ENCODE measurements at places on chromosomes 2 and 18.

GRCh38 chr18:8008033-8008432, 440.9 kb downstream of the PTPRM start:
- no peak for DNase-seq

GRCh38 chr2:224354632-224355211, 47.2 kb downstream of the FAM124B start:
- DNase-seq = no peak

GRCh38 chr2:112572005-112572404, 12.4 kb upstream of the CHCHD5 start:
- DNase-seq = no peak

DNA sequence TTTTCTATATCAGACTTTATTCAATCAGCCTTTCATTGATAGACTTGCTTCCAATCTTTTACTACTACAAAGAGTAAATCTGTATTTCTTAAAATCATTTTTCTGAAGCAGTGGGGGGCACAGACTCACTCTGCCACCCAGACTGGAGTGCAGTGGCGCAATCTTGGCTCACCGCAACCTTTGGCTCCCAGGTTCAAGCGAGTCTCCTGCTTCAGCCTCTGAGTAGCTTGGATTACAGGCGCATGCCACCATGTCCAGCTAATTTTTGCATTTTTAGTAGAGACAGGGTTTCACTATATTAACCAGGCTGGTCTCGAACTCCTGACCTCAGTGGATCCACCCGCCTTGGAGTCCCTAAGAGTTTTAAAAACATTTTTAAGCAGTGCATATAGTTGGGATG, 270.6 kb upstream of the REG3G start:
- no peak for DNase-seq

DNA sequence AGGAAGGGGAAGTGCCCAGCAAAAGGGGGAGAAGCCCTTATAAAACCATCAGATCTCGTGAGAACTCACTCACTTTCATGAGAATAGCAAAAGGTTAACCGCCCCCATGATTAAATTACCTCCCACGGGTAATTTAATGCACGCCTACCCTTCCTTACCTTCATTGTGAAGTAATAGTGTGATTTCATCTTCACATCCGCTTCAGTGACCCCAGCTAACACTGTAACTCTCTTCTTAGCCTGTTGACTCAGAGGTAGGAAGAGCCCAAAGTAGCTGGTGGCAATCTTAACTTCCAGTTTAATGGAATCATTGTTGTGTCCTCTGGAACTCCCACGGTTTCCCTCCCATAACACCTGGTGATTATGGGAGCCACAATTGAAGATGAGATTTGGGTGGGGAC, 120.5 kb downstream of the GULP1 start:
- no peak for DNase-seq

GRCh38 chr2:234377761-234378391, 119.0 kb downstream of the ARL4C start:
- DNase-seq = no peak

DNA sequence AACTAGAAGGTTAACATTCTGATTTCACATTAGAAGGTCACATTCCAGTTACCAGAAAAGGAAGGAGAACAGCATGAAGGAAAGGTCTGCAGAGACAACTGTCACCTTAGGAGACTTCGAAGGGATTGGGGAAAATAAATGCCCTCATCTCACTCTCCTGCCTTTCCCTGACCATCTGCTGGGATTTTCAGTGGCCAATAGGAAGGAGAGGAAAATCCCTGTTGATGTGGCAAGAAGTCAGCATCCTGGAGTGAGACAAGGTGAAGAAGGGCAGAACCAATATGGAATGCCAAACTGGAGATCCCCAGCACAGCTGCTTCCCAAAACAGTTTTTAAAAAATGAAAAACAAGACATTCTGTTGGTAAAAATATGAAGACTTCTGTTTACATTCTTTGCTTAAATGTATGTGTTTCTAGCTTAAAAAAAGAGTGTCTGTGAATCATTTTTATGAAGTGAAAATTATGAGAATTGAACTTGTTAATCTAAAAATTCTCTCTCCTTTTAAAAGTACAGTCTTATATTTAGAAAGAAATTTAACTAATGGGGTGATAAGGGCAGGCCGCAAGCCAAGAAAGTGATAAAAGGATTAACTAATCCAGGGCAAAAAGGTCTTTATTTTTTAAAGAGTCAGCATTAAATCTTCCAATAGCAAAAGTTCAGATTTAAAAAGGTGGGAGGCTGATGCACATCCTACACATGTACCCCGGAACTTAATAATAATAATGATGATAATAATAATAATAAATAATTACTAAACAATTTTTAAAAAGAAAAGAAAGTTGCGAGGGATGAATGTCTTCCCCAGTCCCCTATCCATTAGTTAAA, 160.6 kb upstream of the DOK6 start:
- no peak for DNase-seq

DNA sequence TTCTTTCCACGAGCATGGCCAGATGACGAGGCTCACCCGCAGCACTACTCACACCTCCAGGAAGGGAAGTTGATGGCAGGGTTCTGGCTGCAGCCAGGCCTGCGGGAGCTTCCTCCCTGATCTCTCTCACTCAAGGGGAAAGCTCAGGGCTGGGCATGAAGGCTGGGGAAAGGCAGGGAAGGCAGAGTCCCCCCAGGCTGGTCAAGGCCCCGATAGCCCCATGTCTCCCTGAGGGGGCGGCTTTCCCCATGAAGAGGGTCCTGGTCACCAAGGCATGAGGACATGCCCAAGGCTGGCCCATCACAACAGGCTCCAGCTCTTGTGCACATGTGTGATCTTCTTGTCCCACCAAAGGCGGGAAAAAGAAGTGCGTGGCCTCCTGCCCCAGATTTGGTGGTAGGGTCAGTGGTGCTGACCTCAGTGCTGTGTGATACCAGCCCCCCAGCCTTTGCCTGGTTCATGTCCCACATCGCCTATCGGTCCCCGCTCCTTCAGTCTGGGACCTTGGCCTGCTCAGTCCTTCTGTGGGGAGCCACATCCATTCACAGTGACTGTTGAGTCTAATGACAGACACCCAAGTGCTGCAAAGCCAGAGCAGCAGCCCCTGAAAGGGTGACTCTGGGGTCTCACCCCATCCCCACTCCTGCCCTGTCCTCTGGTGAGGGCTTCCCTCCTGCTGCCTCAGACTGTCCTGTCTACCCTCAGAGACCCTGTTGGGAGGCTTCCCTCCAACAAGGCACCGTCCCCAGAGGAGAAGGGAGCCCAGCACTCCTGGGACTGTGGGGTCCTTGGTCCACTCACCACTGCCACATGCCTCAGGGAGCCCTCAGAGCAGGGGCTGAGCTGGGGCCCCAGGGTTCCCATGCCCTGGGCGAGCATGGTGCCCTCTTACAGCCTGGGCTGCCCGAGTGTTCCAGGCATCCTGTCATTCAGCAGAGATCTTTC, 49.8 kb upstream of the ALPP start:
- no peak for DNase-seq

DNA sequence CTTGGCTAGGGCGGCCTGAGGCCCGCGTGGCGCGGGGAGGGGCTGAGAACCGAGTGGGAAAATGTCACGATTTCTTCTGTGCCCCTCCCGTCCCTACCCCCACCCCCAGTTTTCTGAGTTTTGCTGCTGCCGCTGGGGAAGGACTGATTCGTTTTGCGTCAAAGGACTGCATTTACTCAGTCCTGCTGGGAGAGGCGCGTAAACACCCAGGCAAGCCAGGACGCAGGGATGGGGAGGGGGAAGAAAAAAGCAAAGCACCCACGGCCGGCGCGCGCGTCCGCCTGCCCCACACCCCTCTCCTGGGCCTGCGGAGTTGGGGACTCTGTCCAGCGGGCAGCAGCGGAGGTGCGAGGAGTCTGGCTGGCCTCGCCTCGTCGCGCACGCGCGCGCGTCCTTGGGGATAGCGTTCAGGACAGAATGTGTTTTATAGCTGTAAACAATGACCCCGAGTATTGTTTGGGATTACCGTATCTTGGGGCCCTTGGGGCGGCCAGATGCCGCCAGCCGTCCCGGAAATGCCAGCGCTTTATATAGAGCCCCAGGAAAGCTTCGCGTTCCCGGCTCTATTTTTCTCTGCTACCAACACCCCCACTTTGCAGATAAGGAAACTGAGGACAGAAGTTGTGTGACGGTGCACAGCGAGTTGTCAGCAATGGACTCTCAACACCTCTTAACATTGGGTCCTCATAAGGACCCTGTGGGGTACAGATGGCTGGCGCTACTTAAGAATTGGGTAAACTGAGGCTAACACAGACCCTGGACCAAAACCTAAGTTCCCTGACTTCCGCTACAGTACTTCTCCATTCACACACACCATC, 1.7 kb upstream of the FOSL2 start:
- no peak for DNase-seq

GRCh38 chr2:191266201-191266600, 21.0 kb downstream of the MYO1B start:
- DNase-seq = no peak

GRCh38 chr2:200444530-200444929, 65.3 kb downstream of the KCTD18 start:
- DNase-seq = no peak

DNA sequence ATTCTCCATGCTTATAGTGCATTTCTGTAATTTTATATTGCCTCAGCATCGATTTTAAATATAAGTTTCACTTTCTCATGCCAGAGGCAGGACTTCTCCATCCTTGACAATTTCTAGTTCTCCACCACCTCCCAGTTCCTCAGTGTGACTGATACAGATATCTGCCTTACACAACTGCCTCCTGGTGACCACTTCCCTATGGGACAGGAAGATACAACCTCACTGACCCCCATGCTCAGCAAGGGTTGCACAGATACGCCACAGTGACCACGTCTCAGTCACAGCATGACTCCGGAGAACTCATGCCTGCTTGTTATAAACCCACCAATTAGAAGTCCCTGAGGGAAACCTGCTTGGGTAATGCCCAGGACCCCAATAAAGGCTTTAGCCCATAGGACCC, 284.0 kb upstream of the MC4R start:
- no peak for DNase-seq

- no peak for DNase-seq
Measured at GRCh38 chr2:147740211-147740927, 104.5 kb upstream of the ACVR2A start.

- no peak for DNase-seq
Measured at GRCh38 chr2:97675430-97676113, 6.1 kb downstream of the C2orf92 start.
